SK-MEL-5 (cell line): ENCODE measurements at places on chromosomes 6 and 20.

DNA sequence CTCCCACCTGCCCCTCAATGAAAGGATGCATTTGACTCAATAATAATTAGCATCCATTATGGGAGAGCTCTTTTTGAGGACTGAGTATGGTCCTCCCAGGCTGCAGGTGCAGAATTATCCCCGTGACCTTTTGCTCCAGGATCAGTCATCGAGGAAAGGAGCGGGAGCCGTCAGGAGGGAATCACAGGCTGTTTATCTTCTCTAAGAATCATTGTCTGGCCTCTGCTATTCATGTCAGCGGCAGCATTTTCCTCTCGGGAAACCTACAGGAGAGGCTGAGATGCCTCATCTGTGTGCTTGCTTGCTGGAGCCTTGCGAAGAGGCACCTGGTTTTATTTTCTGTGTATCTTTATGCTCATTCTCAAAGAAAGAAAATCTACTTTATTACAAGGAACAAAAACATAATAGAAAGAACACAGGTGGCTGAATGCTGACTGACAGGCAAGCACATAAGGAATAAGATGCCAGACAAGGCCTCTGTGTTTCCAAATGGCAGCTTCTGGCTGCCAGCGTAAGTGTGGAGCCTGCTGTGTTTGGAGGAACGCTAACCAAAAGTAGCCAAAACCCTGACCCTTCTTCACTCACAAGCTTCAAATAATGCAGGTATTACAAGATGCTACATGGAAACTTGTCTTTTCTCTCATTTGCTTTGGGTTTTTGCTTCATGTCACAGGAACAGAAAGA is 539.1 kb upstream of the MARCKS start:
- DNase-seq: no peak

DNA sequence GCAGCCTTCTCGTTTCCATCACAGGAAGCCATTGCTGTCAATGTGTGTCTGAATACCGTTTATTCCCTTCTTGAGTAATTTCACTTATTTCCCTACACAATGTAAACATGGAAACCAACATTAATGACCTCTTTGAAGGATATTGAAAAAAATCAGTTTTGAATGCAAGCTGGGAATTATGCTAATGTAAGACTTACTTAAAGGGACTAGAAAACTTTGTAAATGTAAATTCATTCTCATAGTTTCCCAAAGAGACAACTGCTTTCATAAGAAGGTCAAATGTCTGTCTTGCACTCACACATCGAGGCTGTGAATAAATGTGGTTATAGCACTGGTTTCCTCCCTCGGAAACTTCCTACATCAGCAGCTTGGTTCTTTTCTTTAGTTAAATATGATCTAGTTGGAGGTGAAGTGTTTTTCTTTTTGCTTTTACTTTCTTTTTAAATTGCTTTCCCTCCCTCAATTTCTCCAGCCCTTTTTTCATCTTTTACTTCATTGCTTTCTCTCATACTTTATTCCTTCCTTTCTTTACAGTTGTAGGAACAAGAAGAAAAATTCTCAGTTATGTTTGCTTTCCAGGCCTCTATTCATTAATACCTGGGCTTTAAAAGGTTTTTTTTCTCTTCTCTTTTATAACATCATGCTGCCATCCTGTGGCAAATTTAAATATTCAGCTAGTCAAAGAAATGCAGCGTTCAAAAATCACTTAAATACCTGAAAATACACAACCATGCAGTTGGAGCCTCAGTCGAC is 108.3 kb downstream of the TNFAIP3 start:
- peak; percentile 45 for DNase-seq

- no peak for DNase-seq
These were observed 62.7 kb upstream of the SLC2A12 start for GRCh38 chr6:134114918-134115714.

- no peak for DNase-seq
These were observed 5.9 kb upstream of the TCP11 start for GRCh38 chr6:35147026-35147425.

DNA sequence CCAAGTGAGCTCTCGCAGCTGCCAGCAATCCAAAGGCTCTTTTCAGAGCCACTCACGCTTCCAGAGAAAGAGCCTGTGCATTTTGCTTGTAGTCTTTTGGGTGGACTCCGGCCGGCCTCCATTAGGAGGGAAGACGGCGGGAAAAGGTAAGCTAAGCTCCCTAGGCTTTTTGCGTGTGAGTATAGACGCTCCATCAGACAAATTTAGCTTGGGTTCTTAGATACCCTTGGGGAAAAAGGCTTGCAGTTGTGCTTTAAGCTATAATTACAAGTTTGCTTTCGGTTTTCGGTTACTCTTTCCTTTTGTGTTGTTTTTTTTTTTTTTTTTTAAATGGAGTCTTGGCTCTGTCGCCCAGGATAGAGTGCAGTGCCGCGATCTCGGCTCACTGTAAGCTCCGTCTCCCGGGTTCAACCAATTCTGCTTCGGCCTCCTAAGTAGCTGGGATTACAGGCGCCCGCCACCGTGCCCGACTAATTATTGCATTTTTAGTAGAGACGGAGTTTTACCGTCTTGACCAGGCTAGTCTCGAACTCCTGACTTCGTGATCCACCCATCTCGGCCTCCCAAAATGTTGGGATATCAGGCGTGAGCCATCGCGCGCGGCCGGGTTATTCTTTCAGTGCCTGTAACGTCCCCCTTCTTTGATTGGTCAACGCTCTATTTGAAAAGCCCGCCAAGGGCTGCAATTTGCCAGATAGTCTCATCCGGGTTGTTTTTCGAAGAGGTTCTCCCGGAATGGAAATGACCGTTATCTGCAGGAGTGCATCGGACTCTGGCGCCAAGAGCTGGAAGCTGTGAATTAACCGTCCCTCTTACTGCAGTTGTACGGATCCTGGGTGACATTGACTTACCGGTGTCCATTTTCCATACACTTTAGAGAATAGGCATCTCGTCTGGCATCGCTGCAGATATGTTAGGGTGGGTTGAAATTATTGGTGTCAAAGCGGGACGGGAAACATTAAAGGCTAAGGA is 18.1 kb downstream of the OR2B2 start:
- DNase-seq: peak; percentile 95

DNA sequence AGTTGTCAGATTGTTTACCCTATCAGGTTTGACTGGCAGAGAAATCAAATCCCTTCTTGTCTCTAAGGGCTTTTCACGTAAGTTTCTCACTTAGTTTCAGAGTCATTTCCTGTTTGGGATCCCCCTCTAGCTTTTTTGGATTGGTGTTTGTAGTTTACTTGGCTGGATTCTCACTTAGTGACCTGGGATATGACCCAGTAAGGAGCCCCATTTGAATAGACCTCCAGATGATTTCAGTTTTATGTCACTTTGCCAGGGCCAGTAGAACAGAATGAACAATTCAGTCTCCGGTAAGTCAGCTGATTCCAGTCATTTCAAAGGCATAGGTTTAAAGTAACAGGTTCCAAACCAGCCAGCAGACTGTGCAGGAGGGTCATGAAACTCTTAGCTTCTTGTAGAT is 8.2 kb downstream of the FAM135A start:
- DNase-seq: peak; percentile 6

DNA sequence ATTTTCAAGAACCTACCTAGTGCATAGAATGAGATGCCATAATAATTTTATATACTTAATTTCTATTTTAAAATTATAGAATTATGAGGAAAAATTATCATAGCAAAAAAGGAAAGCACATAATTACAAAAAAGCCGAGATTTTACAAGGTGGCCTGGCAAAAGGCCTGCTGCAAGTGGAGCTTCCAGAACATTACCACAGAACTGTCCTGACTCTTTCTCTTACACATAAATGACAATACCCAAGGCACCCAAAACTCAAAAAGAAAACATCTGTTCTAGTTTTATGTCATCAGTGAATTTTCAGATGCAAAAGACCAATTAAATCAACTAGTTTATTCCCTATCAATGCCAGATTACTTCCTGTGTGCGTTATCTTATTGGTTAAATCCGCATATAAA is 74.2 kb downstream of the FILIP1 start:
- no peak for DNase-seq

DNA sequence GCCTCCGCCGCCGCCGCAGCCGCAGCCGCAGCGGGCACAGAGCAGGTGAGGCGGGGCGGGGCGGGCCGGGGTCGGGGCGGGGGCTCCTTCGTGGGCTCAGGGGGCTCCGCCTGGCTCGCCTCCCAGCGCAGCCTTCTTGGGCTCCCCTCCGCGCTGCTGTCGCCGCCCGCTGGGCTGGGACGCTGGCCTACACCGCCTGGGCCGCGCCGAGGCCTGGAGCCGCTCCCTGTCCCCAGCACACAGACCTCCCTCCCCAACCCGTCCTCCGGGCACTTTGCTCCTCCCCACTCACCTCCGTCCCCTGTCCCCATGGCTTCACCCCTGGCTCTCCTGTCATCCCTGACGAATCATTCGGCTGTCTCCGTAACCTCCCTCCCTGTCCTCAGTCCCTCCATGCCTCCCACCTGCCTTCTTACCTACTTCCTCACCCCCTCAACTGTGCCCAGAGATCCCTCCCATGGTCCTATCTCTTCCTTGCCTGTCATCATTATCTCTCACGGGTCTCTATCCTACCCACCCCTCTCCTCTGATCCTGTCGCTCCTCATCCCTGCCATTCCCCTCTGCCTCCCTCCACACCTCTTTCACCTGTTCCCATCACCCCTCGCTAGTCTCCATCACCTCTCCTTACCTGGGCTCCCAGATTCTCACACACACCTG is 512 bp downstream of the TTBK1 start:
- no peak for DNase-seq

DNA sequence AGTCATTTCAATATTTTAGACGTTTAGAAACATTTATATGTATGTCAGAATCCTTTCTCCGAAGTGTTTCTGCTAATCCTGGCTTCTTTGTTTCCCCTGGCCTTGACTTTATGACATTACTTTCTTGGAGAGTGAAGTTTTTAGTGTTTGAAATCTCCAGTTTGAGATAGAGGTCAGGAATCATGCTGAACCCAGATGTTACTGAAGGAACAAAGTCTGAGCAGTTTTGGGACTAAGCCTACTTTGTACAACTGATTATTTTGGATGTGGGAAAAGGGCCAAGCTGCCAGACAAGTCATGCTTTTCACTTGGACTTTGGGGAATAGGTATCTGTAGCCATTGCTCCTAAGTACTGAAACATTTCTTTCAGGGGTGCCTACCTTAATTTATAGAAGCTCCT is 2.3 kb downstream of the RNF144B start:
- DNase-seq: peak; percentile 24

GRCh38 chr20:11429168-11429567 is 488.5 kb upstream of the BTBD3 start:
- no peak for DNase-seq

DNA sequence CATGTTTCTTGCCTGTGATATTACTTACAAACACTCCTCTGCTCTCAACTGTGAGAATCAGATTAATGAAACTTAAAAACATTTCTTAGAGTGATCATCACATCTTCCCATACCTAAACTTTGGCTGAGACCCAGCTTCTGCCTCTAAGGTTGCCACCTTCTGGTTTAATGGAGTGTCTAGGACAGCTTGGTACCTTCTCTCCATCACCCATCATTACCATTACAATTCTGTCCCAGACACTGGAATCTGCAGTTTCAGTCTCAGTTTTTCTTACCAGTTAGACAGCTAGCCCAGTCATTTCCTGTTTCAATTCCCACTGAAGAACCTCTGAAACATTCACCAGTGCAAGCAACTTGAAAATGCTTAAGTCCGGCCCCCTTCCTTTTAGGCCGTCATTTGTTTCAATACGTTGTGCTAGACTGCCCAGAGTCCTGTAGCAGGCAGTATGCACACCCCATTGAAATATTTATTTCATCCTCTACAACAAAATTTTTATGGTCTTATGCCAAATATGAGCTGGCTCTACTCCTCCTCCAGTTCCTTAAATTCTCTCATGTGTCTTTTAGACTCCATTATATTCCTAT is 107.0 kb upstream of the FOXO3 start:
- no peak for DNase-seq

GRCh38 chr6:157724138-157724820 is 98.8 kb upstream of the SNX9 start:
- DNase-seq: no peak

- DNase-seq: no peak
These were observed 124.7 kb upstream of the SPACA1 start for GRCh38 chr6:87922947-87923330.

GRCh38 chr20:47356526-47357295 is at the start of gene ZMYND8:
Gene ZMYND8 (minus strand): TSS chr20:47356699. CDS start chr20:47356670, 29 bp downstream.
- DNase-seq: peak; percentile 97

DNA sequence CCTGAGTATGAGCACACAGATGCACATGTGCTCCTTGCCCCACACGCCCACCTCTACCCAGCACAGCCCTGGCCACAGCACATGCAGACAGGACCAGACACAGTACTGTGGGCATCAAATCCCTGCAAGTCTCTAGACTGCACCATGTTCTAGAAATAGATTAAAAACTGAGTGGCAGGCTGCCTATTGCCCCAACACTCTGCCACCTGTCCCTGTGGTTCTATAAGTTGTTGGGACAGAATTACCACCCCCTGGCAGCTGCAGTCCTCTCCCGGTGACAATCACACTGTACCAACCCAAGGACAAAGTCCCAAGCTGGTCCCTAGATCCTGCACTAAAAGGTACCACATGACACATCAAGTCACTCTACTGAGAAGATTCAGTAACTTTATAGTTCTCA is 70.2 kb downstream of the B3GAT2 start:
- no peak for DNase-seq

DNA sequence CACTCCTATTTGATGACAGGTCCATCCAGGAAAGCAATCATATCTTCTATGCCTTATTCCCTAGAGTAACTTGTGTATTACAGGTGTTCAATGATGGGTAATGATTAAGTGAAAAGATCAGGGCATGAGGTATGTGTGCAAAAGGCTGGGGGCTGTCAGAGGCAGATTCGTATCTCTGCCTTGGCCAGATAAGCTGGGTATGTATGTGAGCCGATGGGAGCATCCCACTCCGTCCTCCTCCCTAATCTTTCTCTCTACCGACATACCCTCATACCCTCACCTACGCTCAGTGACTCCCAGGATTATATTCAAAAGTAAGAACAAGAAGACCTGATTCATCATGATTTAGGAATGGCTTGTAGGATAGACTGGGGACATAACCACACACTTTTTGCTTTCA is 238.7 kb downstream of the PLCB1 start:
- DNase-seq: no peak

GRCh38 chr6:2222275-2222842 is 23.0 kb downstream of the GMDS start:
- peak; percentile 45 for DNase-seq

GRCh38 chr20:56187534-56188165 is 60.9 kb upstream of the MC3R start:
- DNase-seq: peak; percentile 54

DNA sequence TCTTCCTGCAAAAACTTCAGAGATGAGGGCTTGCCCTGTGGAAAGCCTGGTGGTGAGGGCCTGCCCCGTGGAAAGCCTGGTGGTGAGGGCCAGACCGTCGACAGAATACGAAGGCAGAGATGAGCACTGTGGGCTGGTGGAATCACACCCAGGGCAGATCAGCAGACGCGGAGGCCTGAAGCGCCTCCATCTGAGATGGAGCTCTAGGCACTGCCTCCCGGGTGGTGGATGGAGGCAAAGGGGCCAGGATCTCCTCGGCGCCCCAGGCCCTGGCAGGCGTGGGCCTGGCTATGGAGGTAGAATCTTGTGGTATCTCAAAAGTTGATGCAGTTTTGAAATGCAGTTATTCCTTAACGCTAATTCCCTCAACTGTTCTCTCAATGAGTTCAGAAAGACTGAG is 104.8 kb downstream of the PSMB1 start:
- no peak for DNase-seq

GRCh38 chr20:33466303-33466646 is 22.7 kb upstream of the SNTA1 start:
- DNase-seq: no peak

- no peak for DNase-seq
These were observed 38.9 kb upstream of the CD2AP start for GRCh38 chr6:47438481-47439347.
